NCI-H187 treated with DMSO at 0.1 percent for 48 hours (cell line): ENCODE measurements at places on chromosomes 7 and 10.

DNA sequence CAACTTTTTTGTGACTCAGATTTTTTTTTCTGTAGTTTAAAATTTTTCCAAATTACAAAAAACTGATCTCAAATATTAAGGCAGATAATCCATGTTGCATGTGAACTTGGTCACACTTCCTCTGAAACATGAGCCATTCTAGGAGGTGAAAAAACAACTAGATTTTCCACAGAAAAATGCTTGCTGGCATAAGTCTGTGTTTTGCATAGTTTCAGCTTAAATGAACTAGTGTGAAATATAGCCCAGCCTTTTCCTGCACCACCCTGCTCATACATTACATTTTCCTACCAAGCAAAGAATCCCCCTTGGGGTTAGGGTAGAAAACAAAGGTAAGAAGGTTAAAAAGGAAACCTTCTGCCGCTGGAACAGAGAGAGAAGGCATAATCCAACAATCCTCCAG, 48.2 kb downstream of the SLC25A13 start:
- DNase-seq = no peak

GRCh38 chr10:129773359-129773990, 190.6 kb downstream of the EBF3 start:
- DNase-seq = no peak

GRCh38 chr10:117132751-117133231, 5.3 kb downstream of the VAX1 start:
- DNase-seq = no peak

- DNase-seq = no peak
Measured at GRCh38 chr7:28332046-28332445, 80.3 kb upstream of the CREB5 start.

DNA sequence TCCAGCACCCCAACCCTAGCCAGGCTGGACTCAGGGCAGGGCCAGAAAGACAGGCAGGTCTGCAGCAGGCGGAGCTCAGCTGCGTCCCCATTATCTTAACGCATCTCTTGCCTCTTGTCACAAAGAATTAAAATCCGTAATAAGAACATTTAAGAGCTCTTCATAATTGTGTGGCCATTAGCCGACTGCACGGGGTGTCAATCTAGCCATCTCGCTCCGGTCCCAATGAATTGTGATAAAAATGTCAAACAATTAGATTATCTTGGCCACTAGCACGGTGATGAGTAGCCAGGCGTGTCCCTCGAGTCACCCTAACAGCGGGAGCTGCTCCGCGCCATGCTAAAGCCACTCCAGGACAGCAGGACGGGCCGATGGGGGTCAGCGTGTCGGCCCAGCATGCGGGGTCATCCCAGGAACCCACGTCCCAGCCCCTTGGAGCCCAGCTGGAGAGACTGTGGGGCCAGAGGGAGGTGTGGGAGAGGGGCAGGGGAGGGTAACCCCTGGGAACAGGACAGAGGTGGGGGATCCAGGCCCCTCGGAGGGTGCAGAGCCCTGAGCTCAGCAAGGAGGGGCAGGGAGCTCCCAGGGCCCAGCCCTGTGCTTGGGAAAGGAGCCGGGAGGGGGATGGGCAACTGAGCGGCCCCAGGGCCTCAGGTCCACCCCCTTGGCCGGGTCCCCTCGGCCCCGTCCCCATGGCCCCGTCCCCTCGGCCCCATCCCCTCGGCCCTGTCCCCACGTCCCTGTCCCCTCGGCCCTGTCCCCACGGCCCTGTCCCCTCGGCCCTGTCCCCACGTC, 17.7 kb upstream of the NKX6-2 start:
- no peak for DNase-seq

DNA sequence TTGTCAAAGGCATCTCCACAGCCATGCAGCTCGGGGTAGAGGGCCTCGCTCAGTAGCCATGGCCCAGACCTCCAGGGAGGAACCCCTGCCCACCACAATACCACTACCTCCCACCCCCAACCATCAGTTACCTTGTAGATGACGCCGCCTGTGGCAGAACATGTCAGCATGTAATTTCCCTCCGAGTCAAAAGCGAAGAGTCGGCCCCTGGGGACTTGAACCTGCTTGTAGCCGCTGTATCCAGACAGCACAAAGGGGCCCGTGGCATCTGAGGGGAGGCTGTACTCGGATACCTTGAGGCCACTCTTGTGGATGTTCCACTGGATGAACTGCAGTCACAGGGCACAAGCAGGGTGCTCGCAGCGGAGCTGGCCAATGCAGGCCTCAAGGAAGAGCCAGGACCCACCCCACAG, 16.3 kb upstream of the CYREN start:
- no peak for DNase-seq

DNA sequence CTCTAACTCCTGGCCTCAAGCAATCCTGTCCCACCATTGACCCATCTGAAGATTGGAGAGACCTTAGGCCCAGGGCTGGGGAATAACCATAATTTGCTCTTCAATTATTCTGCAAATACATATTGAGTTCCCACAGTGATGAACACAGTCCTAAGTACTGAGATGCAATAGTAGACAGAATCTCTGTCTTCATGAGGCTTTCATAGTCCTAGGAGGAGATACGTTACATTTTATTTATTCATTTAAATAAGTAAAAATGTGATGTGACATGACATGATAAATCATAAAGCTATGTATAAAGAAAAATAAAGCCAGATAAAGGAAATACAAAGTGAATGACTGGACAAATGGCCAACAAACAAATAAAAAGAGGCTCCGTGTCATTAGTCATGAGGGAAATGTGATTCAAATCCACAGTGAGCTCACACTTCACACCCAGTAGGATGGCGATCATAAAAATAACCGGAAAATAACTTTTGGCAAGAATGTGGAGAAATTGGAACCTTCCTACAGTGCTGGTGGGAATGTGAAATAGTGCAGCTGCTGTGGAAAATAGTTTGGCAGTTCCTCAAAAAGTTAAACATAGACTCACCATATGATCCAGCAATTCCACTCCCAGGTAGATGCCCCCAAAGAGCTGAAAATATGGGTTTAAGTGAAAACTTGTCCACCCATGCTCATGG, 52.1 kb upstream of the JCAD start:
- DNase-seq = no peak

DNA sequence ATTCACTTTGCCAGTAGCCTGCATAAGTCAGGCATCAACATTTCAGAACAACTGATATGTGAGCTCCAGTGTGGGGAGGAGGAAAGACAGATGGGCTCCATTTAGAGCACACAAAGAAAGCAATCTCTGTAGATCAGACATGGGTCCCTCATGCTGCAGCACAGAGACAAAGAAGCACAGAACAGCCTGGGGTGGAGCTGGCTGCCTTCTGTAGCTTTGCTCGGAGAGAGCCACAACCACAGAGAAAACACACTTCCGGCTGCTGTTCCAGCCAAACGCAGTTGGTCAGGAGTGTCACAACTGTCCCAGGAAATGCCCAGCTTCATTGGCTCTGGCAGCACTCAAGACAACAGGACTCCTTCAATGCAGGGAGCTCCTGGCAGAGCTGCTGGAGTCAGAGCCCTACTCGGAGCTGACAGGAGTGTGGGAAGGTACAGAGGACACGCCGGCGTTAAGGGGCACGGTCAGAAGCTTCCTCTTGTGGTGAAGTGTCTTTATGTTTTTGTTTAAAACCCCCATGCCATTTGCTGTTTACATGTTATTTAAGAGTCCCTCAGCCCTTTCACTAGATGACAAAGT, 494.4 kb downstream of the TCERG1L start:
- DNase-seq = no peak

- no peak for DNase-seq
Measured at GRCh38 chr7:113198226-113198625, 79.9 kb upstream of the SMIM30 start.

DNA sequence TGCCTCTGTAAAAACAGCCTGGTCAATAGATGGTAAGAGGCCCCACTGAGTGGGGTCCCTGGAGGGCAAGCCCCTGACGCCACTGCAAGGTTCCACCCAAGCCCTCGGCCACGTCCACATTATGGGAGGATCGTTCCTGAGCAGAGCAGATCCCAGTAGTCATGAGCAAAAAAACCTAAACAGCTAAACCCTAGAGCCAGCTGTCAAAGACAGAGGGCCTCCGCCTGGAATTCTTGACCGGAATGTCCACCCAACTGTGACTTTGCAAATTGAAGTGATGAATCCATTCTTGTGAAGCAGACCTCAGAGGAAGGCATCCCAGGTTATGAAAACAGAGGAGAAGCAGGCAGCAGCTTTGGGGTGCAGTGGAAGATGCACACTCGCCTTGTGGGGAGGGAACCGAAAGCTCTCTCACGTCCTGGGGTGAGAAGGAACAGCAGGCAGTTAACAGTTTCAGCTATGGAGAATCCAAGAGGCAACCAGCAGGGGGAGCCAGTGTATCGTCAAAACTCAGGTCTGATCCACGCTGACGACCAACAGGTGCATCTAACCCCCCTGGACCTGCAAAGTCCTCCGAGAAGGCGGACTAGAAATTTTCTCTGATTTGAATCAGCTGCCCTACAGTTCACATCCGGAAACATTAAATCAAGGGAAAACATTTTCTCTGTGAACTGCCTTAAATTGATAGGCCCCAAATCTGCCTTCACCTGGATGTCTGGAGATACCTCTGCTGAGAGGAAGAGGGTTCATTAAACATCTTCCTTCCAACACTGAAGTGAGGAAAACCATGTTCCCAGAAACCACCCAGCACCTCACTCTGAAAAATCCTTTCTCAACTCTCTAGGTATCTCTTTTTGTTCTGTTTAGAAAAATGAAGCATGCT, 139.1 kb upstream of the PFKP start:
- peak; percentile 20 for DNase-seq

- DNase-seq = no peak
Measured at GRCh38 chr10:52172581-52172980, 141.5 kb upstream of the DKK1 start.

GRCh38 chr7:119748991-119749390, 524.0 kb upstream of the KCND2 start:
- DNase-seq = no peak

GRCh38 chr7:38656968-38657367, 25.8 kb upstream of the AMPH start:
- DNase-seq = no peak

DNA sequence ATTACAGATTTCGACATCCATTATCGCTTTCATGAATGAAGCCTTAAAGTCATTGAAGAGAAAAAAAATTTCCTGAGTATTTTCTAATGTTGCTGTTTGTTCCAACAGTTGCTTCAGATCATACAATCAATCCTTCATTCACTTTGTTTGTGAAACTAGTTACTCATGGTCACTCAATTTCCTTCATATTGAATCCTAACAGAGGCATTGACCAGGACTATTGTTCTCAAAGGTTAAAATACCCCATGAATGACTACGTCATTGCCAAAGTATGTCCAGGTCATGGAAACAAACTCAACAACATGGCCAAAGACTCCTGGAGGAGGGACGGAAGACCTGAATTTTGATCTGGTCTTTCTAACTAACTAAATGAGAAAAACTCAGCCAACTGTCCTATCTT, 54.0 kb upstream of the ABCB5 start:
- DNase-seq = no peak

DNA sequence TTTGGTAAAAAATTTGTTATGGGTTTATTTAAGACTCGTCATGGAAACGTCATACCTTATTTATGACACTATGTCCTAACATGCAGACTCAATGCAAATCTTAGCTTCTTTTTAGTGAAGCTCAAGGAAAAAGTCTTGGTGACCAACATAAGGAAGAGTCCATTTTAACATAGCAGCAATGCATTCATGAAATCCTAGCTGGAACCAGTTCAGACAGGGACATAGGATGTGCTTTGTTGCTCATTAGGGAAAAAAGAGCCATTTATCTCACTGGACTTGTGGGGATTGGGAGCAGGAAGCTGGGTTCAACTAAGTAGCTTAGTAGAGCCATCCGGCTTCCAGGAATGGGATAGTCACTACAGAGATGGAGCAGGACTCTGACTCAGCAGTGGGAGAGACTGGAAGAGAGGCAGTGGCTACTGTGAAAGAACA, 100.7 kb upstream of the DKK1 start:
- no peak for DNase-seq

- no peak for DNase-seq
Measured at GRCh38 chr7:108368466-108368865, 87.8 kb downstream of the NRCAM start.

DNA sequence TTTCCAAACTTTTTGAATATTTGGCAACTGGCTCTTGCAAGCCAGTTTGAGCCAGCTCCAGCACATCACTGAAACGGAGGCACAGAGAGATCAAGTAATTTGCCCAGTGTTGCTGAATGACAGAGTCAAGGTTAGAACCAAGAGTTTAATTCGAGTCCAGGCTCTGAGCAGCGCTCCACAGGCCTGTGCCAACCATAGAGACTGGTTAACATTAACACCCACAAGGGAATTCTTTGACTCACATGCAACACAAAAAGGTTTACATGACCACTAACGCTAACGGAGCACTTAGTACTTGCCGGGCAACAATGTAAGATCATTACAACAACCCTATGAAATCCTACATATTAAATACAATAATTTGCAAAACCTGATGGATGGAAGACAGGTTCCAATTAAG, 1.5 kb downstream of the RGS10 start:
- no peak for DNase-seq

GRCh38 chr10:57218382-57218781, 857.3 kb upstream of the ZWINT start:
- no peak for DNase-seq

GRCh38 chr10:44009891-44010632, 361.4 kb upstream of the ZNF32 start:
- DNase-seq = no peak

DNA sequence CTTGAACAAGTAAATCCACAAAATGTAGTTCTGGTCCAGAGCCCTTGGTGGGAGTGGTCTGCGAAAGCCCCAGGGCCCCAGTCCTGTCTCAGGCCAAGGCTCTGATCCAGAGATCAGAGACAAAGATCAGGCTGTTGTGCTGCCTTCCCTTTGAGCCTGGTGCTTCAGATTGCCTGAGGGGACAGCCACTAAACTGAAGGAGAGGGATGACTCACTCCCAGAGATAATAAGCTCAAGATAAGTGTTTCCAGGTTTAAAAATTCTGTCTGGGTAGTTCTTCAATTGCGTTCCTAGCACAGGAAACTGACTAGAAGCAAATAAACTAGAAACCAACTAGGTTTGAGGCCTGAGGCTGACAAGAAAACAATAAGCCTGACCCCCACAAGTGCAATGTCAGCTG, 190.2 kb downstream of the RAMP3 start:
- no peak for DNase-seq

DNA sequence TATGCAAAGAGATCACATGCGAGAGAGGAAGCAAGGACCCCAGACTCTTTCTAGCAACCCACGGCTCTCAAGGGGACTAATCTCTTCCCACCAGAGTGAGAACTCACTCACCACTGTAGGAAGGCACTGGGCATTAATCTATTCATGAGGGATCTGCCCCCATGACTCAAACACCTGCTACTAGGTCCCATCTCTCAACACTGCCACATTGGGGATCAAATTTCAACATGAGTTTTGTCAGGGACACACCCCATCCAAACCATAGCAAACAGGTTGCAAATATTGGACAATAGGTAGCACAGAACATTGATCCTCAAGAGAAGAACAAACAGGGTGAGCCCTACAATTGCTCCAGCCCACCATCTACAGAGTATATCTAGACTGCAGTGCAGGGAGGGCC, 740.6 kb downstream of the LRMDA start:
- DNase-seq = no peak

DNA sequence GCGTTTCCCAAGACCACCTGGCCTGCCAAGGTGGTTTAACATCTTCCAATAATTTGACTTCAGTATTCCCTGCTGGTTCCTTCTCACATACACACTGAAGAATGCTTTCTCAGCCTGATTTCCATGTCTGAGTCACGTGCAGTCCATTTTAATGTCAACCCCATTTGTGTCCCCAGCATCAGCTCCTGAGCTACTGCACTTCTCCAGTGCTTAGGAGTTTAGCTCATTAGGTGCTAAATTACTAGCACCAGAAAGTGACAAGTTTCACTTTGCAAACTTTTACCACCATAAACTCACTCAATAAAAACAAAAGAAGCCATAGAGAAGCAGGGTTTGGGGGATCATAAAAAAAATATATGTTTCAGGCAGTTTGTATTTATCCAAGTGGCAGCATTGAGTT, 279.3 kb upstream of the SORCS1 start:
- DNase-seq = no peak
